ENCODE measurements at places on chromosomes 7 and 10. TPM values are rescaled to one million over a fixed set of nuclear protein-coding genes. Genes with fewer than 3 reads are reported as not detected.

GRCh38 chr7:149495785-149496641 lies 1.6 kb downstream of the ZNF746 start:
- no peaks in the 10 kb centered on the region for H3K27me3 ChIP-seq
- no peak for DNase-seq
- H3K27ac ChIP-seq, result peak overlapping the region; percentile 94

Gene SPDYE8
- total RNA-seq, result not detected

Gene PRSS37
- not detected for total RNA-seq

- H3K4me3 ChIP-seq, result peak overlapping the region; percentile 76
- no peak for DNase-seq
- peak overlapping the region; percentile 95 for H3K27ac ChIP-seq
- no peaks in the 10 kb centered on the region for H3K36me3 ChIP-seq
These were observed 1.3 kb upstream of the ARID5B start for GRCh38 chr10:61899997-61900828.

Gene ANKRD16
- total RNA-seq, result 5.4 TPM

GRCh38 chr10:61464461-61465170 lies 11.4 kb upstream of the TMEM26 start:
- no peaks in the 10 kb centered on the region for H3K27me3 ChIP-seq
- no peaks in the 10 kb centered on the region for H3K36me3 ChIP-seq
- no peak overlapping the region for H3K27ac ChIP-seq
- no peak overlapping the region for H3K4me3 ChIP-seq

- no peak overlapping the region for H3K27ac ChIP-seq
- no peaks in the 10 kb centered on the region for H3K36me3 ChIP-seq
- no peak overlapping the region for H3K4me3 ChIP-seq
- no peaks in the 10 kb centered on the region for H3K27me3 ChIP-seq
These were observed 65.6 kb downstream of the IGF2BP3 start for GRCh38 chr7:23404546-23405239.

GRCh38 chr7:159175792-159176191 lies 31.1 kb upstream of the VIPR2 start:
- H3K27ac ChIP-seq, result no peak overlapping the region
- H3K36me3 ChIP-seq, result no peaks in the 10 kb centered on the region
- H3K4me1 ChIP-seq, result no peaks in the 10 kb centered on the region
- no peak overlapping the region for H3K4me3 ChIP-seq
- H3K27me3 ChIP-seq, result no peaks in the 10 kb centered on the region

Gene GRID1
- 1.3 TPM for total RNA-seq

GRCh38 chr10:81863771-81864170 lies 11.2 kb upstream of the NRG3 start:
- no peak for DNase-seq
- no peaks in the 10 kb centered on the region for H3K4me1 ChIP-seq
- H3K27me3 ChIP-seq, result no peaks in the 10 kb centered on the region

DNA sequence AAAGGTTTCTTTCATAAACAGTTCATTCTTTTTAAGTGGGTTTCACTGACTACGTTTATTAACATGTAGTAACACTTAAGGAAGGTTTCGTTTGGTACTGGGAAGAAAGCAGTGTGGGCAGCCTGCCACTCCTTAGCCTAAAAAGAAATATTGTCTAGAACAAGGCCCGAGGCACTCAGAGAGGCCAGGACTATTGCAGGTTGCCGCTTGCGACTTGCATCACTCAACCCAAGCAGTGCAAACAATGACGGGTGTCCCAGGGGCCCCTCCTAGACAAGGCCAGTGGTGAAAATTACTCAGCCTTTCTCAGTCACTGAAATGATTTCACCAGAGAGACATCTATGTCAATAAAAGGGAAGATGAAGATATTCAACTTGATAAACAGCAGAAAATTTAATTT lies 243.9 kb downstream of the SNX13 start:
- H3K27ac ChIP-seq, result no peak overlapping the region
- no peaks in the 10 kb centered on the region for H3K36me3 ChIP-seq
- H3K4me3 ChIP-seq, result no peak overlapping the region
- DNase-seq, result no peak

DNA sequence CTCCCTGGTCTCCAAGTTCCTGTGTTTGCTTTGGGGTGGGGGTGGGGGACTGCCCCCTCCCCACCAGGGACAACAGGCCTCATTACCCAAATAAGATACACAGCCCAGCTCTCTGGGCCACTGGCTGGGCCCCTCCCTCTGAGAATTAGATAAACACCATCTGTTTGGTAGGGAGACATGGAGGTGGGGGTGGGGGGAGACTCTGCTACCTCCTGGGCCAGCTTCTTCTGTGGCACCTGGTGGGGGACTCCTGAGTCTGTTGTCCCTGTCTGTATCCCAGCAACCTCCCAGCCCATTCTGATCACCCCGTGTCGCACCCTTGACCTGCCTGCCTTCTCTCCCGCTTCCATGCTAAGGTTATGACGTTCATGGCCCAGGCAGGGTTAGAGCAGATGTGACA lies 5.8 kb downstream of the MLXIPL start:
- H3K27ac ChIP-seq, result no peak overlapping the region
- H3K4me1 ChIP-seq, result peaks cover 8% of the 10 kb centered on the region
- H3K4me3 ChIP-seq, result no peak overlapping the region
- H3K27me3 ChIP-seq, result peaks cover 17% of the 10 kb centered on the region

- no peaks in the 10 kb centered on the region for H3K36me3 ChIP-seq
- H3K27ac ChIP-seq, result no peak overlapping the region
- H3K27me3 ChIP-seq, result no peaks in the 10 kb centered on the region
- DNase-seq, result no peak
These were observed 974 bp downstream of the KIF11 start for GRCh38 chr10:92593619-92594588.

DNA sequence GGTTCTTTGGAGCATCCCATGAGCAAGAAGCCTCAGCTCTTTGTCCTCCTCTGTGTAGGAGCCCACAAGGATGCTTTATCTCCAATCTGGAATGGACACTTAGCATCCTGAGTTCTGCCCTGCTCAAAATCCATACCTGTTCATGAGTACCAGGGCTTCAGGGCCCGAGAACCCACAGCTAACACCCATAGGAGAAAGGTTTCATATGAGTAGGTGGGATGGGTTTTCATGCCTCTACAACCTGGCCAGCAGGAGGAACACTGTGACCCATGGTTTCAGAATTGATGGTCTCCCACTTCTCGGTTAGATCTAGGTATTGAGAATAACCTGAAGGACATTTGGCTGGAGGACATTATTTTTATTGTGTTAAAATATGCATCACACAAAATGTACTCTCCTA lies 57.8 kb downstream of the TBXAS1 start:
- H3K4me1 ChIP-seq, result no peaks in the 10 kb centered on the region
- H3K27ac ChIP-seq, result no peak overlapping the region
- DNase-seq, result peak; percentile 34
- H3K36me3 ChIP-seq, result no peaks in the 10 kb centered on the region

Gene EN2
- total RNA-seq, result not detected

DNA sequence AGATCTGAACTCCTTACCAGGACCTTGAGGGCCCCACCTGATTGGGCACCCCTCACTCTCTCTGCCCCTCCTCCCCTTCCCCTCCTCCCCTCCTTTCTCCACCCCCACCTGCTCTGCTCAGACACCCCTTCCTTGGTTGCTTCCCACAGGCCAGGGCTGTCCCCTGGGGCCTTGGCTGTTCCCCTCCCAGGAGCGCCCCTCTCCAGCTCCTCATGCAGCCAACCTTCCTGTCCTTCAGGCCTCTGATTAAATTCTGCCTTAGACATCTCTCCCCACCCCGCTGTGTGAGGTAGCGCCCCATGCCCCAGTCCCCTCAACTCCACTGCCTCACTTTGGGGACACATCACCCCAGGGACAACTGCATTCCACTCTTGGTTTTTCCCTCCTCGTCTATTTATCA lies 32.4 kb downstream of the HTRA1 start:
- peak overlapping the region; percentile 77 for H3K27ac ChIP-seq
- no peak for DNase-seq
- H3K36me3 ChIP-seq, result no peaks in the 10 kb centered on the region
- H3K27me3 ChIP-seq, result no peaks in the 10 kb centered on the region
- H3K4me1 ChIP-seq, result peaks cover 21% of the 10 kb centered on the region
- no peak overlapping the region for H3K4me3 ChIP-seq

DNA sequence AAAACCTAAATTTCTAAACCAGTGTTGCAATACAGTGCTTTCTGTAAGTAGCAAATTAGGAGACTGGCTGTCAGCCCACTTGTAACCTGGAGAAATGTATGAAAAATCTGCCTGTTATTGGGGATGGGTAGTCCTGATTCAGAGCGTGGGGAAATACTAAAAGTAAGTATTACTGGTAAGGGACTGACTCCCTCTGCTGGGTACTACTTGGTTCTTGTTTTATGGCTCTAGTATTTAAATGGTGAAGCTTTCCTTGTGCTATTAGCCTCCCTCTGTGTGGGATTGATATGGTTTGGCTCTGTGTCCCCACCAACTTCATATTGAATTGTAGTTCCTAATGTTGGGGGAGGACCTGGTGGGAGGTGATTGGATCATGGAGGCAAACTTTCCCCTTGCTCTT lies 886.1 kb downstream of the SORCS1 start:
- H3K36me3 ChIP-seq, result no peaks in the 10 kb centered on the region
- H3K27me3 ChIP-seq, result no peaks in the 10 kb centered on the region
- no peak for DNase-seq
- H3K27ac ChIP-seq, result no peak overlapping the region

DNA sequence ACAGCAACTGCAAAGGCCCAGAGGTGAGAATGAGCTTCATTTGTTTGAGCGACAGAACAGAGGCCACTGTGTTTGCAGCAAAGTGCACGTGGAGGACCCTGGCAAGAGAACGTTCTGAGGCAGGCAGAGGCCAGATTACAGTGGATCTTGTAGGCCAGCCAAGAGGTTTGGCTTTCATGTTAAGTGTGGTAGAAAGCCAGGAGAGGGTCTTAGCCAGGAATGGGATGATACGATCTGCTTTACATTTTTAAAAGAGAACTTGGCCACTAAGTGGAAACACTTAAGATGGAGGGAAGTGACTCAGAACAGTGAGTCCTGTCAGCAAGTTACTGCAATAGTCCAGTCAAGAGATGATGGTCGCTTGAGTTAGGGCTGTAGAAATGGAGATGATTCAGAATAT lies 4.6 kb downstream of the CCDC136 start:
- H3K27ac ChIP-seq, result no peak overlapping the region
- peaks cover 22% of the 10 kb centered on the region for H3K4me1 ChIP-seq
- no peaks in the 10 kb centered on the region for H3K27me3 ChIP-seq
- DNase-seq, result no peak

- no peaks in the 10 kb centered on the region for H3K36me3 ChIP-seq
- H3K27me3 ChIP-seq, result no peaks in the 10 kb centered on the region
- H3K27ac ChIP-seq, result no peak overlapping the region
- H3K4me1 ChIP-seq, result no peaks in the 10 kb centered on the region
- no peak for DNase-seq
These were observed 224.9 kb downstream of the SKIDA1 start for GRCh38 chr10:21300551-21300950.

DNA sequence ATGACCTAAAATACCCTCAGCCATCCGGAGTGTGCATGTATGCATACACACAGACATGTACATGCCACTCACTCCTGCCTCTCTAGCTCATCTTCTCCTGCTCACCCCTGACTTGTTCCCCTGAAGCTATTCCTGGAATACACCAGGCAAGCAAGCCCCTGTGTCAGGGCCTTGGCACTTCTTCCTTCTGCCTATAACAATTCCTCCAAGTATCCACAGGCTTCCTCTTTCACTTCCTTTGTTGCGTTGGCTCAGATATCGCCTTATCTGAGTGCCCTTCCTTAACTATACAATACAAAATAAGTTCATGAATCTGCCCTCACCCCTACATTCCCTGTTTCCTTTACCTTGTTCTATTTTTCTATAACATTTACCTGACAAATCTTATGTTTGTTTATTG lies 88.8 kb downstream of the NOD1 start:
- no peak overlapping the region for H3K4me3 ChIP-seq
- DNase-seq, result no peak
- no peaks in the 10 kb centered on the region for H3K36me3 ChIP-seq
- no peaks in the 10 kb centered on the region for H3K4me1 ChIP-seq

- H3K27me3 ChIP-seq, result no peaks in the 10 kb centered on the region
- no peak overlapping the region for H3K27ac ChIP-seq
- DNase-seq, result no peak
- H3K4me3 ChIP-seq, result no peak overlapping the region
- H3K4me1 ChIP-seq, result peaks cover 72% of the 10 kb centered on the region
These were observed 88.7 kb downstream of the PIP4K2A start for GRCh38 chr10:22625516-22626290.

Gene ANKRD2
- 1.2 TPM for total RNA-seq

Gene EVX1
- total RNA-seq, result not detected

GRCh38 chr7:27152816-27153442 lies 546 bp upstream of the HOXA3 start:
- H3K36me3 ChIP-seq, result no peaks in the 10 kb centered on the region
- peaks cover 95% of the 10 kb centered on the region for H3K27me3 ChIP-seq
- peak overlapping the region; percentile 58 for H3K4me3 ChIP-seq
- no peak for DNase-seq
- H3K27ac ChIP-seq, result no peak overlapping the region
- H3K4me1 ChIP-seq, result peaks cover 62% of the 10 kb centered on the region

- H3K4me1 ChIP-seq, result peaks cover 56% of the 10 kb centered on the region
- H3K27me3 ChIP-seq, result no peaks in the 10 kb centered on the region
- no peaks in the 10 kb centered on the region for H3K36me3 ChIP-seq
- no peak overlapping the region for H3K4me3 ChIP-seq
- H3K27ac ChIP-seq, result no peak overlapping the region
- no peak for DNase-seq
These were observed 266.5 kb downstream of the AUTS2 start for GRCh38 chr7:69864822-69865221.

DNA sequence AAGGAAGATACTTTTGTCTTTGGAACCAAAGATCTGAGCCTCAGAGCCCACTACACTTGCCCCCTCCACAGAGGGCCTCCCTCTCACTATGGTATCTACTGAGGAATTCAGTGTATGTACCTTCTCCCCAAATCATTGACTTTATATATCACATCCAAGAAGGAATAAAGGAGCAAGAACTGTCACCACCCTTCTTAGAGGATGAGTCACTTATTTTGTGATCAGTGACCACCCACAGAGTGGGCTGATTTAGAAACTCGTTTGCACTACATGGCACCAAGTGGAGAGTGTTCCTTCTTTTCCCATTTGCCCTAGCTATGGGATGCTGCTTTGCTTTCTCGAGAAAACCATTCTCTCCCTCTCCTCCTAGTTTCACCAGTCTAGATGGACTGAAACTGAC lies 5.7 kb downstream of the TMEM243 start:
- DNase-seq, result no peak
- peaks cover 30% of the 10 kb centered on the region for H3K4me1 ChIP-seq
- H3K36me3 ChIP-seq, result no peaks in the 10 kb centered on the region
- no peak overlapping the region for H3K4me3 ChIP-seq
- H3K27me3 ChIP-seq, result no peaks in the 10 kb centered on the region

Gene BHLHA15
- not detected for total RNA-seq

Gene CPA5
- not detected for total RNA-seq
